Effector memory CD4-positive, alpha-beta T cell (primary cell): ENCODE measurements at places on chromosomes 12 and 14.

DNA sequence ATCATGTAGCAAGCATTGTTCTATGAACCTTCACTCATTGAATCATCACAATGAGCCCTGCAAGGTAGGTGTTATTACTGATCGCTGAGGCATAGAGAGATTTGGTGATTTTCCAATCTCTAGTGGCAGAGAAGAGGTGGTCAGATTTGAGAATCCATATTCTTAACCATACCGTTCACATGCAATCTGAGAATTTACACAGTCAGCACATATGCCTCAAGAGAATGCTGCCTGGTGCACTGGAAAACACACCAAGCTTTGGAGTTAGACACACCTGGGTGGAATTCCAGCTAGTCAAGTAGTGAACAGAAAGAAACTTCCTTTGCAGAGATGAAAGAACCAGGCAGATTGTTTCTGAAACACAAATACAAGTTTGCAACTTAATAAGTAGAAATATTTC lies 94.1 kb downstream of the LGR5 start:
- H3K27me3 ChIP-seq: peaks cover 3% of the 10 kb centered on the region
- no peak overlapping the region for H3K27ac ChIP-seq
- DNase-seq: no peak
- H3K36me3 ChIP-seq: no peaks in the 10 kb centered on the region
- no peaks in the 10 kb centered on the region for H3K4me1 ChIP-seq

GRCh38 chr12:63319386-63319785 lies 168.4 kb upstream of the AVPR1A start:
- no peak overlapping the region for H3K27ac ChIP-seq
- H3K27me3 ChIP-seq: no peaks in the 10 kb centered on the region
- no peaks in the 10 kb centered on the region for H3K36me3 ChIP-seq
- no peak for DNase-seq
- no peaks in the 10 kb centered on the region for H3K4me1 ChIP-seq

DNA sequence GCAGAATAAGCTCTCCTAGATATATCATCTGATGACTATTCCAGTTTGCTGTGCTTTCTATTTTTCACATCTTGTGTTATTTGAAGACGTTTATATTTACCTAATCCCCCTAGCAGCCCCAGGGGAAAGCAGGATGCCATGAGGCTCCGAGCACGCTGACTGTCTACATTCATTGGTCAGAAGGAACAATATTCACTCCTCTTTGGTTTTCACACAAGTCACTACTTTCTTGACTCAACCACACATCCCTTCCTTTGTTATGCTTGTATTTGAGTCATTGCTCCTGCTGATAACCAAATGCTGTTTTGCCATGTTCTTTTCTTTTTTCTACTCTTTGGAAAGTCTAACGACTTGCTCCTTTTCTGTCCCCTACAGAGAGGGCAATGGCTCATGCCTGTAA lies 86.5 kb upstream of the SLC38A2 start:
- H3K4me3 ChIP-seq: no peak overlapping the region
- peaks cover 31% of the 10 kb centered on the region for H3K4me1 ChIP-seq
- no peaks in the 10 kb centered on the region for H3K36me3 ChIP-seq
- H3K27ac ChIP-seq: no peak overlapping the region

GRCh38 chr14:73143003-73143402 lies 6.7 kb downstream of the PSEN1 start:
- H3K27me3 ChIP-seq: no peaks in the 10 kb centered on the region
- no peak overlapping the region for H3K27ac ChIP-seq
- peaks cover 3% of the 10 kb centered on the region for H3K36me3 ChIP-seq
- H3K4me1 ChIP-seq: no peaks in the 10 kb centered on the region
- no peak overlapping the region for H3K4me3 ChIP-seq

DNA sequence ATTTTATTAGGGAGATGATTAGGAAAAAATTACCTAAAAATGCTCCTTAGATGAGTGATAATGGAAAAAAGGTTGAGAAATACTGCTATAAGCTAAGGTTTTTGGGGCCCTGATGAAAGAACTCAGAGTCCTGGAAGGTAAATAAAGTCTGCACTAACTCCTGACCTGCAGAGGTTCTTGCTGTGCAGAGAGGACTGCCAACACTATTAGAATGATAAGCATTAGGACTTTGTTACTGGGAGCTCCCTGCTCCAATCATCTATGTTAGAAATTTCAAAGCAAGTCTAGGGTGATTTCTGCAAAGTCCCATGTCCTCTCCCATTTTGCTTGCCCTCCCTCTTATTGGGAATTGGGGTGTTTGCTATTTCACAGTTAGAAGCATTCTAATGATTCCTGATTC lies 112.2 kb downstream of the SMOC1 start:
- no peaks in the 10 kb centered on the region for H3K36me3 ChIP-seq
- H3K27me3 ChIP-seq: no peaks in the 10 kb centered on the region
- H3K4me3 ChIP-seq: no peak overlapping the region

DNA sequence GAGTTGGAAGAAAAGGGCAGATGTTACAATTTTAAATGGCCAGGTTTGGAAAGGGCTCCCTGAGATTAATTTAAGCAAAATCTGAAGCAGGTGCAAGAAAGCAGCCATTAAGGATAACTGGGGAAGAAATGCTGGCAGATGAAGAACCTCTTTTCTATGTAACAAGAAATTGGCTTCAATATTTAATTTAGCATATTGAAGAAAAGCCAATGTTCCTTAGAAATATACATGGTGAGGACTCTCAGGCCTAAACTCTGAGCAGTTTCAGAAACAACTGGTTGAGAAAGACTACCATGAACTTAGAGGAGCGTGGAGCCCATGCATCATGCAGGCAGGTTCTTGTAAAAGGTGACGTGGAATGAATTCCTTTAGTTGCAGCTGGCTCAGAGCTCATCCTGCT lies 152.8 kb downstream of the LRIG3 start:
- H3K4me1 ChIP-seq: no peaks in the 10 kb centered on the region
- no peaks in the 10 kb centered on the region for H3K36me3 ChIP-seq
- H3K27ac ChIP-seq: no peak overlapping the region
- DNase-seq: no peak
- no peak overlapping the region for H3K4me3 ChIP-seq
- no peaks in the 10 kb centered on the region for H3K27me3 ChIP-seq

DNA sequence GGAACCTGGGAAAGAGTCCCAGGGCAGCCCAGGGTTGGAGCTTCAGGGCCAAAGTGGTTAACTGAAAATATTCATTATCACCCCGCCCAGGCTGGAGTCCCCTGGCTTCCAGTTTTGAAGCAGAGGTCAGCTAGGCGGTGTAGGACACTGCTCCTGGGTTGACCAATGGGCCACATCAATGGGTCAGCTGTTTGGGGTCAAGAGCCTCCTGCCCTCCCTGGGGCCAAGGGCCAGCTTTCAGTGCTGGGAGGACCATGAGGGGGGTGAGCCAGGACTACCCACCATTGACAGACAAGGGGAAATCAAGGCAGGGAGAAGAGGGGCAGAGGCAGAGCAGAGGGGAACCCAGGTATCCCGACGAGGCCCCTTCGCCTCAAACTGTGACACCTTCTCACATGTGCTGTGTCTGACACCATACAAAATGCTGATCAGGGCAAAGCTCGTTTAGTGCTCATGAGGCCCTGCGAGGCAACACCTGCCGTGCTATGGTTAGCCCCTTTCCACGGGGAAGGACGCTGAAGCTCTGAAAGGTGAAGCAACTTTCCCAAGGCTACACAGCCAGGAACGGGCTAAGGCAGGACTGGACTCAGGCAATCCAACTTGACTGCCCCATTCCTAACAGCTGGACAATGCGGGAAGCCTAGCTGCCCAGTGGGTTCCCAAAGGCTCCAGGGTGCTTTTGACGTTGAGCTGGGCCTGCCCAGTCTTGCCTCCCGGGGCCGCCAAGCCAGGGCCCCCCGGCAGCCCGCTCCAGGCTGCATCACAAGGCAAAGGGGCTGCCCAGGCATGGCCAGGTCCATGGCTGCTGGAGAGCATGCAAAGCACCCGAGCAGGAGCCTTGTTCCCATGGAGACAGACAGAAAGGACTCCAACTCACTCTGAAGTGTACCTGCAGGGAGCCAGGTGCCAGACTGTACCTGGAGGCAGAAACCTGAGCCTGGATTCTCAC lies 2.0 kb downstream of the SYNE3 start:
- peaks cover 13% of the 10 kb centered on the region for H3K36me3 ChIP-seq
- peak overlapping the region; percentile 89 for H3K27ac ChIP-seq
- H3K27me3 ChIP-seq: no peaks in the 10 kb centered on the region
- peak overlapping the region; percentile 67 for H3K4me3 ChIP-seq
- peaks cover 55% of the 10 kb centered on the region for H3K4me1 ChIP-seq
- no peak for DNase-seq

DNA sequence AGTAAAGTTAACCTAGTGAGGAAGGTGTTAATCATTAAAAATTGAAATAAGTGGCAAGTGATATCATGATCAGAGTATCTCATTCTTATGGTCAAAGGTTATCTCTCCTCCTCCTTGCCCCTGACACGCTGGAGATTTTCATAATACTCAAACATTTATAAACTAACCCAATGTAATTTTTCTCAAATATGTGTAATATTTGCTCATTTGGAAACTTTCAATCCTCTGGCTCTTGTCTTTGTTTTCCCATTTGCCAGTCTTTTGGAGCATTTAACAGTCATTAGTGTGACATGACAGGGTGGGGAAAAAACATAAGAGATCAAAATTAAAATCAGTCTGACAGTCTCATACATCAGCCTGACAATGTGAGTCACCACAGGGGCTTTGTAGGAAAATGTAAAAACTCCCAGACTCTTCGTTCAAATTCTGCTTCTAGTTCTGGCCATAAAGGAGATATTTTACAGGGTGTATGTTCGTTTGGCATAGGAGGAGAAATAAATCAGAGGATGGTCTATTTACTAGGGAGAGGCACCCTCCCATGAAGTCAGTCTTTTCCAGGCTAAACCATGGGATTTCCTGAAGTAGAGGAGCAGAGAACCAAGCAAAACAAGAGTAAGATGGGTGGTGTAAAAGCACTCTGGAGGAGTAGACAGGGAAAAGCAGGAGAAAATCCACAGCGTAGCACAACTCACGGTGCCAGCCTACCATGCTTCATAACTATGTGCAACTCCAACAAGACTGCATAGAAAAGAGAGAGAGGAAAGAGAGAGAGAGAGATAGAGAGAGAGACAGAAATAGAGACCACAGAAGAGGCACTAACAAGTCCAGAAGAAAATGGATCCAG lies 369.2 kb upstream of the PDE3A start:
- no peak overlapping the region for H3K4me3 ChIP-seq
- H3K36me3 ChIP-seq: no peaks in the 10 kb centered on the region
- H3K4me1 ChIP-seq: no peaks in the 10 kb centered on the region
- DNase-seq: no peak
- no peaks in the 10 kb centered on the region for H3K27me3 ChIP-seq

GRCh38 chr12:95953000-95953399 lies 9.9 kb downstream of the AMDHD1 start:
- no peak overlapping the region for H3K4me3 ChIP-seq
- no peaks in the 10 kb centered on the region for H3K27me3 ChIP-seq
- H3K4me1 ChIP-seq: no peaks in the 10 kb centered on the region
- H3K36me3 ChIP-seq: no peaks in the 10 kb centered on the region
- no peak for DNase-seq

DNA sequence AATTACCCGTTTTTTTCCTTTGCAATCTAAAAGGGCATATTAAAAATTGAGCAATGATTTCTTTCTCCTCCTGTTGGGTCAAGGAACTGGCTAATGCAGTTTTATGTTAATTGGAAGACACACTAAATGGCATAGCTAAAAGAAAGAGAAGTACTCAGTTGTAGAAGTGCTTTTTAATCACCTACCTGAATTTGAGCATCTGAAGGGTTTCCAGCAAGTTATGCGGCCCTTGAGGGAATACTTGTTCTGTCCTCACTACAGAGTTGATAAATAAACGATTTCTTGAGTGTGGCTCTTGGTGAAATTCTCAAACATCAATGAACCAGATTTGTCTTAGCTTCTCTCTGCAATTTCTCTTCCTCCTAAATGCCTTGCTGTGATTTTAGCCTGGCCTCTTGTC lies 184.1 kb upstream of the RPH3A start:
- H3K4me3 ChIP-seq: no peak overlapping the region
- no peak for DNase-seq
- no peaks in the 10 kb centered on the region for H3K36me3 ChIP-seq
- no peaks in the 10 kb centered on the region for H3K4me1 ChIP-seq

DNA sequence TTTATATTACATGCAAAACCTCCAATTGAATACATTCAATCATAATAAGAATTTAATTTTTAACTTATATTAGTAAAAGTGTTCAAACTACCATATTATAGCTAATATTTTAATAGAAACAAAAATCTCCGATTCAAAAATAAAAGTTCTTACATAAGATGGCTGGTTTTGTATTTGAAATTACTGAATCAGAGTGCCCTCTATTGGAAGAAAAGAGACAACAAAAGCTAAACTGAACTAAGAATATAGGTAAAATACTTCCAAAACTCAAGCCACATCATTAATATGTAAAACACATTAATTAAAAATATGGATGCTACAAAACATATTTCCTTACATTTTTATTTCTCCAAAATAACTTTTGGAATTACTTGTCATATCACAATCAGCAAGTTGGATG lies 120.3 kb downstream of the GARIN6 start:
- no peak overlapping the region for H3K27ac ChIP-seq
- no peaks in the 10 kb centered on the region for H3K36me3 ChIP-seq
- H3K27me3 ChIP-seq: no peaks in the 10 kb centered on the region
- no peaks in the 10 kb centered on the region for H3K4me1 ChIP-seq
- DNase-seq: no peak
- no peak overlapping the region for H3K4me3 ChIP-seq

DNA sequence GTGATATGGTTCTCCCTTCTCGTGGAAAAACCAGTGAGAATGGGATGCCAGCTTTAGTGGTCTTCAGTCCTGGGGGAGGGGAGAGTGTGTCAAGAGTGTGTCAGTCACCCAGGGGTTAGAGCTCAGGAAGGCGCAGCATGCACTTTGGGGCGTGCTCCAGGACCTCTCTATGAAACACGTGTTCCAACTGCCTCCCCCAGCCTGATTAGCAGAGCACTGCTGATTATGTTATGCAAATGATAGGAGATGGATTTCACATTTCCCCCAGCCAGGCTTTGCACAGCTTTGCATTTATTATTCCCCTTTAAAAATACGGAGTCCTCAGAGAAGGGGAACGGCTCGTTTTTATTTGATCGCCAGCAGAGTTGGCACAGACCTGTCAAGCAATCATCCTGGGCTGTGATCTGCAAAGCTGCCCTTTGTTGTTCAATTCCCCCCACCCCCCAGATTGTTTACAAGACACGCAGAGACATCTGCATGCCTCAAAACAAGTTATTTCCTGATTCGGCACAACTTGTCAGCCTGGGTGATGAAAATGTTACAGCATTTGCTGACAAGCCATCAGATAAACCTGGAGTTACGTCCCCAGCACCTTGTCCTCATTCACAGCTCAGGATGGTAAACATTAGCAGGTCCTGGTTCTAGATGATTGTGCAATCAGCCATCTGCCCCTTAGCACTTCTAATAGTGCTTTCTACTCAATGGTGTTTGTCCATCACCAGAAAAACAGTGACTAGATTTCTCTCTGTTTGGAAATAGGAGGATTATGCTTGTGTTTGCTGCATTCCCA lies 196.5 kb downstream of the NOVA1 start:
- DNase-seq: no peak
- H3K4me3 ChIP-seq: no peak overlapping the region
- no peaks in the 10 kb centered on the region for H3K4me1 ChIP-seq
- no peaks in the 10 kb centered on the region for H3K27me3 ChIP-seq
- H3K36me3 ChIP-seq: no peaks in the 10 kb centered on the region

DNA sequence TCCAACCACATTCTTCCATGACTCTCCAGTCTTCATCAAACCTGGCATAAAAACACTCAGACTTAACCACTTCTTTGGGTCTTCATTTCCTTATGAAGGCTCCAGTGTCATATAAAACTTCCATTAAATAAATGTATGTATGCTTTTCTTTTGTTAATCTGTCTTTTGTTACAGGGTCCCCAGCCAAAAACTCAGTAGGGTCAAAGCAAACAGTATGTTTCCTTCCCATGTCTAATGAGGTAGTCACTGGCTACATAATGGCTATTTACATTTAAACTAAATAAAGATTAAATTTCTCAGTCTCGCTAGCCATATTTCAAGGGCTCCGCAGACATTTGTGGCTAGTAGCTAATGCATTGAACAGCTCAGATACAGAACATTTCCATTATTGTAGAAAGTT lies 40.1 kb upstream of the STAB2 start:
- no peaks in the 10 kb centered on the region for H3K36me3 ChIP-seq
- no peak for DNase-seq
- H3K4me3 ChIP-seq: no peak overlapping the region
- H3K27me3 ChIP-seq: no peaks in the 10 kb centered on the region
